ENCODE measurements at places on chromosomes 6 and 20.

GRCh38 chr6:169837529-169838250 is 86.3 kb downstream of the ERMARD start:
- no peak for DNase-seq

- DNase-seq, result no peak
Observed at GRCh38 chr6:39211183-39211582, 18.1 kb downstream of the KCNK5 start.

GRCh38 chr6:166156942-166157341 is 10.7 kb downstream of the TBXT start:
- no peak for DNase-seq

- no peak for DNase-seq
Observed at GRCh38 chr6:86856937-86857563, 80.3 kb upstream of the HTR1E start.

DNA sequence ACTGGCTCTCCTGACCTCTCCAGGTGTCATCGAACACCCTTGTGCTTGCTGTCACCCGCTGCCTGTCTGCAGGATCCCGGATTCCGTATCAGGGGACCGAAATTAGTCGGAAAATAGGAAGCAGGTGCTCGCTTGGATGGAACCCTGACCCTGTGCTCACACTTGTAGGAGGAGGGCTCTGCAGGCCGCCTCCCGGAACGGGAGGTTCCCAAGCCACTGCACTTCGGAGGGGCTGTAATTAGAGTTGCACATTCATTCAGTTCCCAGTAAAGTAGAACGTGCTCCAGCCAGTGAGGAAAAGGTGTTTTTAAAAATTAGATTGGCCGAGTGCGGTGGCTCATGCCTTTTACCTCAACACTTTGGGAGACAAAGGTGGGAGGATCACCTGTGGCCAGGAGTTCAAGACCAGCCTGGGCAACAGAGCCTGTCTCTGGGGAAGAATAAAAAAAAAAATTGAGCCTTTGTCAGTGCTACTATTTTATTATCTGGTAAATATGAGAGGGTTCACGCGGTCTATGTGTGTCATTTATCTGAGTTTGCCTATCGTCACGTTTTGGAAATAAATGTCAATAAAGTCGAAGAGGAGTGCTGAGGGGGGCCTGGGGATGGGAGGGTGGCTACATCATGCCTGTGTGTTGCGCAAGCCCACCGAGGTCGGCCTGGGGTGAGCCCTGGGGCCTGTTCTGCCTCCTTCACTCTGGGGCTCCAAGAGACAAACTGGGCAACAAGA is 1.5 kb upstream of the GMEB2 start:
- no peak for DNase-seq

- DNase-seq, result no peak
Observed at GRCh38 chr6:111912904-111913303, 39.7 kb upstream of the FYN start.

GRCh38 chr6:45538641-45539547 is 161.2 kb upstream of the SUPT3H start:
- no peak for DNase-seq

DNA sequence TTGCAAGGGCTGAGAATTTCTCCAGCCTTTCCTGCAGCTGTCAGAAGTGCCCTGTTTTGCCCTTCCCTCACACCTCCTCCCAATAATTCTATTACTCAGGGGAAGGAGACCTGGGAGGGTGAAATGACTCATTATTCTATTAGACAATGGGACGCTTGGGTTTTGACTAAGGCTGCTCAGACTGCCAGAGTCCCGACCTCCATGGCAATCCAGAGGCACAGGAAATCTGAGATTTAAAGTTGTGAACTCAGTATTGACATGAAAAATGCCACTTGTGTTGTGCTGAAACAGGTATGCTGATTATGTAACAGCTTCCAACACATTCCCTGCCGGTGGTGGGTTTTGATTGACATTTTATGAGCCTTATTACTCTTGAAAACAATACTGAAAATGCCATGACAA is 625.9 kb upstream of the FLRT3 start:
- DNase-seq, result no peak

DNA sequence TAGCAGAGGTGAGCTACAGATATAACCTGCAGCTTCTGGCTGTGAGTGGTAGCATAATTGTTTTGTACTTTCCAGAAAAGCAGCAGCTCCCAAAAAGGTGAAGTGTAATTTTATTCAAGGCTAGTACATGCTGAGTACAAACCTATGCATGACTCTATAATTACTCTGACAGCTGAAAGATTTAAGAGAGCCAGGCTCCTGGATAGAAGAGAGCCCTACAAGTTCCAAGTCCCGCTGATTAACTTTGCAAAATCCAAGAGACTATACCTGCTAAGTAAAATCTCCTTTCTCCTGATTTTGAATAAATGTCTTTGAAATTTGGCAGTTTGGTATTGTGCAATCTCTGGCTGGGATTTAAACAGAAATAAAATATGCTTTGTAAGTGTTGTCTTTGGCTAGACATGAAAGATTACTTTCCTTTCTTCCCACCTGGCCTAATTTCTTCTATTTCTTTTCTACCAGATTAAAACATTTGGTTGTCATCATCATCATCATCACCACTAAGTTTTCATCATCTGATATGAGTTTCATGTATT is 79.5 kb downstream of the CTNNBL1 start:
- no peak for DNase-seq

DNA sequence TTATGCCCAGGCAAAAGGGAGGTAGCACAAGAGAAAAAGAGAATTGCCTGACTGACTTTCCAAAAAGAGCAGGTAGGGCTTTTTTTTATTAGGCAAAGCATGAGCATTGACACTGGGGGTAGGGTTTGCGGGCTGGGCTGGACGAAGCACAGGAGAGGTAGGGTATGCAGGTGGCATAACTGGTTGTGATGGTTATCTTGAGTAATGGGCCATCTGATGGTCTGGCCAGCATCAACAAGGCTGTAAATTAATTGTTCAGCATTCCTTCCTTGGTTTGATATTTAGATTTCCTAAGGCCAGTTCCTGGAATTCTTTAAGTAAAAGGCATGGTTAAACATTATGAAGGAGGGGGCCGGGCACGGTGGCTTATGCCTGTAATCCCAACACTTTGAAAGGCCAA is 13.9 kb upstream of the BFSP1 start:
- DNase-seq, result no peak

DNA sequence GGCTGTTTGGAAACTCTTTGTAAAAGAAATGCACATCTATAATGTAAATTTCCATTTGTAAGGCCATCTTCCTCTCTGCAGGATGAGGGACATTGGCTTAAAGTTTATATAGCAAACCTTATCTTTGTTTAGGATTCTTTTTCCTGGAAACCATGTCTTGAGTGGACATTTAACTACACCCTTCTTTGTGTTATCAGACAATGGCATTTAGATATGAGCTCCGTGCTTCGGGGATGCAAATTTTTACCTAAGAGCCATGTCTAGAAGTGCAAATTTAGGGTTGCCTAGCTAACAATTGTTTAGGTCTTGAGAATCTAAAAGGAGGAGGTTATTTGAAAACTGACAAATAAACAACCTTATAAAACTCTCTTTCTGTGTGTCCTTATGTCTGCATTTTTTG is 623.8 kb downstream of the MMUT start:
- DNase-seq, result no peak

- no peak for DNase-seq
Observed at GRCh38 chr6:29946223-29947076, 4.1 kb downstream of the HLA-A start.

DNA sequence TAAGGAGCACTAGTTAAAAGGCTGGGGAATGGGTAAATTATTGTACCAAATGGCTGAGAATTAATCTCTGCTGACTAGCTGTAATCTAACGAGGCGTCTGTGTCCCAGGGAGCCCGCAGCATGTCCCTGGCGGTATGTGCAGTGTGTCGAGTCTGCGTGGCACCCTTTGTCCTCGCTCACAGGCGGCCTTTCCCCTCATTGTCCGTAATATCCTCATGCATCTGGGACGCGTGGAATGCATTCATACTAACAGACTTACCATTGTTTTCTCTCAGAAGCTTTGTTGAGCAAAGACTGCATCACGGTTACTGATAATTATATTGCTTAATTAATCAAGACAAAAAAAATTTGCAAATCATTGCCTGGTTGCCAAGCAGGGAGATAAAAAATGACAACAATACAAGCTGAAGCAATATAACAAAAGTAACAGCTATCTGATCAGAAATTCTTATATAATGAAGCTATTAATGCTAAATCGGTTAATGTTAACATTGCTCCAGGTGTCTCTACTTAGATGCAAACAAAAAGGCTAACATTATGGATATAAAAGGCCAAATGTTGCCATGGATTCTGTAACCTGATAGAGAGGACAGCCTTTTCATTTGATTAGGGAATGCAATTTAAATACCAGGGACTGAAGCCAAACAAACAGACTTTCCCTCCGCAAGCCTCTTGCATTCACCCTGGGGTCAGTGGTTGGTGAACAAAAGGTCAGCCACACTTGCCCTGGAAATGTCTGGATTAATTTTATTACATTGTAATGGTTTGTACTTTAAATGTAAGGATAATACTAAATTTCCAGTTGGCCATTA is 124.8 kb downstream of the INSM1 start:
- no peak for DNase-seq

DNA sequence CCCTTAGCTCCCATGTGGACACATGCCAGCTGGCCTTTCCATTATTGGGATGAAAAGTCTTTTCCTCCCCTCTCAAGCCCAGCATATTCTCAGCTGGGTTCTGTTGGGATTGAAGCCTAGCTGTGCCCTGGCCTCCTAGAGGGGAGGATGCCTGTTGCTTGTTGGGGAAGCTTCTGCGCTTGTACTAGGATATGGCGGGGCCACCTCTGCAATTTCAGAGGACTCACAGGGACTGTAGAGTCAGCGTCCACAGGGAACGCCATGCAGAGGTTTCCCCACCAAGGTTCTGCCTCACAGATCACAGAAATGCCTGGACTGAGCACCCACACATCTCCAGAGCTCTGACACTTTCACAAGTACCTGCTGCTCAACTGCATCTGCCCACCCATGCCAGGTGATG is 288.7 kb upstream of the FOXQ1 start:
- DNase-seq, result no peak

GRCh38 chr6:131998255-131998982 is 47.2 kb upstream of the CCN2 start:
- no peak for DNase-seq

GRCh38 chr6:130366107-130367005 is 539 bp downstream of the TMEM200A start:
- DNase-seq, result peak; percentile 37

- DNase-seq, result no peak
Observed at GRCh38 chr6:135922746-135923145, 71.2 kb downstream of the PDE7B start.

DNA sequence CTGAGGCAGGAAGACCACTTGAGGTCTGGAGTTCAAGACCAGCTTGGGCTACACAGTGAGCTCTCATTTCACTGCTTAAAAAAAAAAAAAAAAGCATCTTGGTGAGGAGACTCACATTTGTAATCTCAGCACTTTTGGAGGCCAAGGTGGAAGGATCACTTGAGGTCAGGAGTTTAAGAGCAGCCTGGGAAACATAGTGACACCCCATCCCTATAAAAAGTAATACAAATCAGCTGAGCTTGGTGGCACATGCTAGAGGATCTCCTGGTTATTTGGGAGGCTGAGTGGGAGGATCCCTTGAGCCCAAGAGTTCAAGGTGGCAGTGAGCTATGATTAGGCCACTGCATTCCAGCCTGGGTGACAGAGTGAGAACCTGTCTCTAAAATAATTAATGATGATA is 29.4 kb upstream of the SYNCRIP start:
- no peak for DNase-seq

- DNase-seq, result no peak
Observed at GRCh38 chr6:158237656-158238055, 69.5 kb downstream of the GTF2H5 start.

DNA sequence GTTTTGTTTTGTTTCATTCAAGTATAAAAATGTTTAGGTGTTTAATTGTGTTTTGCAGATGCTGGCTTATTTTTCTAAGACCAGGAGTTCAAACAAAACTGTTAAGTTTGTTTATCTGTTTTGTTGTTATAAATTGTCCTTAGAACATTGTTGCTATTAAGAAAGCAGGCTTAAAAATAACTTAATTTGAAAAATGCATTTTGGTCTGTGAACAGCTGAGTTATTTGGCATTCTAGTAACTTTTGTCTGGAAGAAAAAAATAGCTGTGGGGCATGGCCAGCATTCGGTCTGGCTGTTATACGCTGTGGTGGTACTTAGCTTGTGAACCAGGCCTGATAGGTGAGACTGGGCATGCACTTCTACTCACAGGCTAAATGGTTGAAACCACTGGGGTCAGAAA is 37.8 kb downstream of the SLX4IP start:
- no peak for DNase-seq

DNA sequence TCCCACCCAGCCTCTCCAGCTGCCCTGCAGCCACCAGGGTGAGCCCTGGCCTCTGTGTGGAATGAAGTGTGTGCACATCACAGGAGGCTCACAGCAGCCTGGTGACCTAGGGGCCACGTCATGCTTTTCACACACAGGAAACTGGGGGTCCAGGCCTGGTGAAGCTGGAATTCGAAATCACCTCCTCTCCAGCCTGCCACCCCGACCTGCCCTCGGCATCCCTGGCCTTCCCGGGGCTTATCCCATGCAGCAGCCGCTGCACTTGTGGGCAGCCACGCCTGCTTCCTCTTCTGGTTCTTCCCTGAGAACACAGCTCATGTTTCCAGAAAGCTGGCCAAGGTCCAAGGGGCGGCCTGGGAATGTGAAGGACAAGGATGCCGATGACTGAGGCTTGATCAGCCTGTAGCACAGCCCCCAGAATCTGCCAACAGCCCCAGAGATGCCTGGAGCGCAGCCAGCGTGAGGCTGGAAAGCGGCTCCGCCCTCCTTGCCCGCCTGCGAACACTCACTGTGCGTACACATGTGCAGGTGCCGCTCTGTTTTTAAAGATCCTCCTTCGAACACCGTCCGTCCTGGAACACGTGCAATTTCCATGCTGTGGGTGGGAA is 4.2 kb upstream of the NTSR1 start:
- no peak for DNase-seq

GRCh38 chr6:79586548-79586947 is 44.6 kb upstream of the SH3BGRL2 start:
- DNase-seq, result no peak

- DNase-seq, result no peak
Observed at GRCh38 chr20:51431321-51431720, 111.2 kb downstream of the NFATC2 start.

DNA sequence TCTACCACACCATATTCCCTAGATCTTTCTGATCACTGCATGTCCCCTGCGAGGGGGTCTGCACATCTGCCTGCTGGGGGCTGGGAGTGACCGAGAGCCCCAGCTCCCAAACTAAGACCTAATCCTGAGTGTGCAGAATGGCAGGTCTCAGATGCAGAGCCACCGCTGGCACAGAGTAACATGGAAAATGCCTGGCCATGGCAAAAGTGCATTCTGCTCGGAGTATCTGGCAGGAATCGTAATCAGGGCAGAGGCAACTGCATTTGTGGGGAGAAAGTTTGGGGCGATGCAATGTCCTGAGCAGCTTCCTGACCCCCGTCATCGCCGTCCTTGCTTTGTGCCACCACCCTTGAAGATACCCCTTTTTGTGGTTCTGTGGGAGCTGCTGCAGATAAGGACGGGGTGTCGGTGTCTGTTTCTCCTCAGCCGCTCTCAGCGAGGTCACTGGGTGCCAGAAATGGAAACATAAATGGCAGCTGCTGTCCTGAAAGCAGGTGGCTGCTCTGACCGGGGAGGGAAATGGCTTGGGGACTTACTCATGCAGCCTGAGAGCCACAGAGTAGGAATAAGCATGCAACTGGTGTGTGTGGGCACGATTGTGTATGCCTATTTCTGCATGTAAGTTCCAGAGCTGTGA is 157.9 kb downstream of the LY86 start:
- no peak for DNase-seq

- no peak for DNase-seq
Observed at GRCh38 chr6:34152806-34153520, 7.1 kb upstream of the GRM4 start.

All from T-helper 22 cell (primary cell).